ENCODE measurements at places on chromosomes 2 and 18.
A peak's percentile ranks its signal among the peaks of the same experiment; 100 is the strongest.

- DNase-seq, result peak; percentile 59
Observed at GRCh38 chr18:12839526-12840196, 44.4 kb downstream of the PTPN2 start.

DNA sequence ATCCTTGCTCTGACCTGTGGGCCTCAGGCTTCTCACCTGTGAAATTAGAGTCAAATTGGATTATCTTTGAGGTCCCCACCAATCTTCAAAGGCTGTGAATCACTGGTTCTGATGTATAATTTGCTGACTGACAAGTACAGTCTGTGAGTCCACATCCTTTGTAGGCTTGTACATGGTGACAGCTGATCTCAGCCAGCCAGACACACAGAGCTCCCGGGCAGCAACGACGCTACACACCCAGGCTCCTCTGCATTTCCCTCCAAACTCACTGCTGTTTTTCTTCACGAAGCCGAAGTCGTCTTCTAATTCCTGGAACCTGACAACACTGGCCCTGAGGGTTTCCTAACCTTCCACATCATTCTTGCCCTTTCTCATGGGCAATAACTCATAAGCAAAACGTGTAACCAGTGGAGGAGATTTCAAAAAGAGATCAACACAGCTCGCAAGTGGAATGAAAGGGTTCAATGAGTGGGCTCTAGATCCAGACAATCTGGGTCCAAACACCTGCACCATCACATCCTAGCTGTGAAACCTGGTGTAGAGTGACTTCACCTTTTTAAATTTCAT is 37.9 kb upstream of the EVA1A start:
- no peak for DNase-seq

DNA sequence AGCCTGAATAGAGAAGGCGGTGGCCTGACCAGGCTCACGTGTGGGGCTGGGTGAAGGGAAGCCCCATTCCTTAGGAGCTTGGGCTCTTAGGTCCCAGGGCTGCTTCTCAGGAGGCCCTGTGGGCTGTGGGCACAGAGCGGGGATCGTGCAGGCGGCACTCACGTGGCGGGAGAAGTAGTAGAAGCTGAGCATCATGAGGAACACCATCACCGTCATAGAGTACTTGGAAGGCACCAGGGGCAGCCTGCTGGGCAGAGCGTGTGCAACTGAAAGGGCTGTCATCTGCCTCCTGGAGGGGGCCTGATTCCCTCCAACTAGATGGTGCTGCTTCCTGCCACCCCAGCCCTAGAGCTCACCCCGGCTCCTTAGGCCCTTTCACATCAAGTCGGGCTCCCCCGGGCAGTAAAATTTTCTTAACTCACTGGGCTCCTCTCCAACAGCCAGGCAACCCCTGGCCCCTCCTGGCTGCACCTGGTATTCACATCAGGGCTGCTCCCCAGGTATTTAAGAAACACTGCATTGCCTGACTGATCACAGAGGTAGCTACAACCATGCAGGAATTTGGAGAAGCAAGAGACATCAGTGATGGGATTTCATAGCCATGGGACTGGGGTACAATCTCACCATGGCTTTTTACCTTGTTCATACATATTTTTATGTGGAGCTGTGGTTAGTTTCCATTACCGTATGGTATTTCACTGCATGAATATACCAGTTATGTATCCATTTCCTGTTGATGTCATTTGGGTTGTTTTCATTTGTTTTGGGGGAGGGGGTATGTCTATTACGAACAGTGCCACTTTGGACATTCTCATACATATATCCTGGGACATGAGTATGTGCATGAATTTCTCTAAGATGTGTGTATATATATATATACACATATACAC is 32.9 kb downstream of the CENPO start:
- no peak for DNase-seq

GRCh38 chr2:10520154-10520553 is 72.0 kb upstream of the ODC1 start:
- no peak for DNase-seq

DNA sequence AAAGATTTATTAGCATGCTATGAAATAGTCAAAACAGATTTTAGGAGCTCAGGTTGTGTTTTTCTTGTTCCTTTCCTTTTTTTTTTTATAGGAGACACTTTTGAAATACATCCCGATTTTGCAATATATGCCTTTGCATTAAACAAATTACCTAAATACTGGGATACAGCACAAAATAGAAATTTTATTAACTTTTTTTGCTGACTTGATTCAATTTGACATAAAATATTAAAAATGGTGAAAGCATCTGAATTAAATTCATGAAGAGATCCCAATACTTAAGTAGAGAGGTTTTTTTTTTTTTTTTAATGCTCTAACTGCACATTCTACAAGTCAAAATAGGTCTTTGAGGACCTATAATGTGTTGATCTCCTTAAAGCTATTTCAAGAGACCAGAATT is 939.5 kb upstream of the CHAC2 start:
- no peak for DNase-seq

DNA sequence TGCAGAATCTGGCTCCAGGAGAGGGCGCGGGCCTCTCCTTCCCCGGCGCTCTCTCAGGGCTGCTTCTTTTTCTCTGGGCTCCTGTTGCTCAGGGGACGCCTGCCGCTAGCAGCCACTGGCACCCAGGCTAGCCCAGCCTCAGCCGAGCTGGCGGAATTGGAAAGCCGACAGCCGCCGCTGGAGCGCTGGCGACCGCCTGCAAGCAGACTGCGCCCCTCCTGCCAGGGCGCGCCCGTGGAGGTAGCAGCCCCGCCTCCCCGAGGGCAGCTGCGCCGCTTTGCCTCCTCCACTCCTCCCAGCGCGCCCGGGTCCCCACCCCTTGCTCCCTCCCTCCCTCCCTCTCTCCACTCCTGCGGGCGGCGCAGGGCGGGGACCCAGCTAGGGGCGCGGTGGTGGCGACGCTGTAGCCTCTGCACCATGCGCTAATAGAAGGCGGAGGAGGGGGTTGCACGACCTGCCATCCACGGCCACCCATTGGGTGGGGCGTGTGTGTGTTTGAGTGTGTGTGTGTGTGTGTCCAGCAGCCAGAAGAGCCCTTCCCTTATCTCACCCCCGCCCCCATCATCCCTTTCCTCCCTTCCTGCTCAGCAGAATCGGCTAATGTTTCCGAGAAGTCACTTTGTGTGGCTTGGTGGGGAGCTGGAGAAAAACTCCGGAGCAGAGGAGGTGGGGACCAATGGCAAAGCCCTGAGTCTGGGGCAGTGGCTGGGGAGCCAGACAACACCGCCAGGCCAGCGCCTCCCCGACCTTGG is at the start of gene SCN9A:
SCN9A (minus strand) TSS at position 209 of the 752 bp plus-strand sequence. CDS start 64,188 bp downstream, outside the sequence.
- no peak for DNase-seq

GRCh38 chr2:216849987-216850386 is 9.9 kb downstream of the TNP1 start:
- DNase-seq, result peak; percentile 2

DNA sequence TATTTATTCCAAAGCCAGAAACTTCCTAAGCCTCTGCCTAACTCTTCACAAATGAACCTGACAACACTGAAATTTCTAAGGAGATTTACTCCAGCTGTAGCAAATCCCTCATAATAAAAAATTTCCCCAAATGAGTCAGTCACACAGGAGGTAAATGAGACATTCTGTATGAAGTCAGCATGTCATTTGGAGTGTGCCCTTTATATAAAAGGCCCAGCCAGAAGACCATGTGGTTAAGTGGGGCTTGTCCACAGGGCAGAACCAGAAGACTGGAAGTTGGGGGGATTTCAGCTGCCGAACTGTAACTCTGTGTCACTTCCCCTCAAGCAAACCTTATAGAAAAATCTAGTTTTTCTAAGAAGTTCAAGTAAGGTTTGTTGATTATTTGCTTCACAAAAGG is 30.2 kb downstream of the NRP2 start:
- no peak for DNase-seq

DNA sequence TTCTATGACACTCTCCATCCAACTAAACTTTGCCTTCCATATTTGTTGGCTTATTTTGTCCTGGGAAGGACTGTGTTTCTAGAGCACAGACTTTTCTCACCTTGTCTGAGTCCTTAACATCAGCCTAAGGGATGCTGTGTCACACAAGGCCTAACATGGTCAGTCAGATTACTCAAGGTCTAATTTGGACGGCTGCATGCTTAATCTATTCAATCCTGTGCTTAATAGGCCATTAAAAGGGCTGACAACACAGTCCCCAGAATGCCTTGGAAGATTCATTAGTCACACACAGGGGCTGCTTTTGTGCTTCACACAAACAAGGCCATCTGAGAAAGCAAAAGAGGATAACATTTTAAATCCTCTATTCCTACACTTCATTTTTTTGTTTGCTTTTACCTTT is 84.0 kb downstream of the DYNAP start:
- DNase-seq, result no peak

- no peak for DNase-seq
Observed at GRCh38 chr2:159939946-159940345, 122.5 kb downstream of the PLA2R1 start.

- DNase-seq, result no peak
Observed at GRCh38 chr2:16071865-16072637, 131.7 kb downstream of the MYCN start.

DNA sequence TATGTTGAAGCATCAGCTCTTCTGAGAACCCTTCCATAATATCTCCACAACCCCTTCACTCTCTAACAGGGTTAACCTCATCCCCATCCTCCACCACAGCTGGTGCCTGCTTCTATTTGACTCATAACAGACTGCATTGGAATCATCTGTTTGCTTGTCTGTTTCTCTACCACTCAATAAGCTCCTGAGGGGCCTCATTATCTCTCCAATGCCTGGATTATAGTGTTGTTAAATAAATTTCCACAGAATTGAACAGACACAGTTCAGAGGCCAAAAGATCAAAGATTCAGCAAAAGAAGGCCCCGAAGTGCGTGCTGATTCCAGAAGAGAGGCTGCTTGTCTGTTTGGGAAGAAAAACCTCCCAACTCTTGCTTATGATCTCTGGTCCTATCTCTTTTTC is 33.7 kb upstream of the FAM98A start:
- DNase-seq, result no peak

DNA sequence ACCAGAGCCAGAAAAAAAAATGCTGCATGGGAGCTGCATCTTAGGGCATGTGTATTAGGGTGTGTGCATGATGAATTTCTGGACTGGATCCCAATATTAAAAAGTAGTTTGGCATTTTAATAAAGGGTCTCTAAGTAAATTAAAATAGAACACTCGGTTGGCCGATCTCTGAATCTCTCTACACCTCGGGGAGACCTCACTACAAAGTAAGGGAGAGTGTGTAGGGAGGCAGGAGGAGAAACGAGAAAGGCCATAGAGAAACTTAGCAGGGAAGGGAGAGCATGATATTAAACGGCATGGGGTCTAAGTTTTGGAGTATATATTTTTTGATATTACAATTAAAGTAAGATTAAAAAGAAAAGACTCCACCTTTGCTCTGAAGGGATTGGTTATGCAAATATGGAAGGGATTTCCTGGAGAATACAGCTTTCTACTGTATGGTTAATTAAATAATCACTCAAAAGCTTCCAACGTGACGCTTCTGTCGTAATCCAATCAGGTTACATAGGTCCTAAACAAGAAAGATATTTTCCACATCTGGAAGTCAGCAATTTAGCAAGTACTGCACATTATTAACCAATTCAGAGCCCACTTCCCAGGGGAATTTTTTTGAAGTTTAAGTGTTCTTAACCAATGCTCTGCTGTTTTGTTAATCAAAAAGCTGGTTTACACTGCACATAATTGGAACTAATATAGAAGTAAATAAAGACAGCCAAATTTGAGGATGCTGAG is 1.0 kb upstream of the ZEB2 start:
- no peak for DNase-seq

GRCh38 chr18:26103579-26103978 is 13.2 kb upstream of the SS18 start:
- peak; percentile 19 for DNase-seq
